ENCODE measurements at places on chromosomes 2 and 18.

GRCh38 chr2:73004889-73005596, 66.5 kb downstream of the SFXN5 start:
- no peak for DNase-seq

GRCh38 chr2:159165048-159165447, 121.5 kb downstream of the WDSUB1 start:
- no peak for DNase-seq

DNA sequence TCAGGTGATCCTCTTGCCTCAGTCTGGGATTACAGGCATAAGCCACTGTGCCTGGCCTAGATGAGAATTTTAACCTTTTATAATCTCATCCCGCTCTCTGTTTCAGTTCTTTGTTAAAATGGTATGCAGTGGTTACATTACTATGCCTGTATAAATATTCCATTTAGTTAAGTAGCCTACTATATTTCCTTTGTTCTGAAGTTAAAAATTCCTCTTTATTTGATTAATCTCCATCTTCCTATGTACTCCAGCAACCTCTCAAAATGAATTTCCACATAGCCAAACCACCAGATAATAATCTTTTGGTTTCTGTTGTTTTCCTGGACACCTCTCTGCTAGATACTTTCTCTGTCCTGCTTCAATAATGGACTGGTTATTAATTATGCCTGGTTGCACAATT, 15.8 kb downstream of the RAB10 start:
- no peak for DNase-seq

- no peak for DNase-seq
Measured at GRCh38 chr18:3703732-3704176, 253.8 kb downstream of the TGIF1 start.

DNA sequence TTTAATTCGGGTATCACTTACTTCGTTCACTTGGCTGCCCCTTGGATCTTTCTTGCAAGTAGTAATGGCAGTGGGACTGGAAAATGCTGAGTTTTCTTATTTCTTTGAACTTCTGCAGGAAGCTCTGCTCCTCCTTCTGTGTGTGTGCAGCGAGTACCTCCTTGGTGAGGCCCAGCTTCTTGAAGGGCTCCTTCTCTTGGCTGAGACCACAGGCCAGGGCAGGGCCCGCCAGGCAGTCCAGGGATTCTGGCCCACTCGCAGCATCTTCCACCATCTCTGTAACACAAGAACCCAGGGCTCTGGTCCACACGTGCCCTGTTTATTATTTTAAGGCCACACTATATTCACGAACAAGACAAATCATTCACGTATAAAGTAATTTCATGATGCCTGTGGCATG, 15.8 kb upstream of the HES6 start:
- no peak for DNase-seq
